ENCODE measurements at places on chromosomes 13 and 19.

- no peak for DNase-seq
These were observed 43.2 kb downstream of the MLLT1 start for GRCh38 chr19:6236310-6237291.

DNA sequence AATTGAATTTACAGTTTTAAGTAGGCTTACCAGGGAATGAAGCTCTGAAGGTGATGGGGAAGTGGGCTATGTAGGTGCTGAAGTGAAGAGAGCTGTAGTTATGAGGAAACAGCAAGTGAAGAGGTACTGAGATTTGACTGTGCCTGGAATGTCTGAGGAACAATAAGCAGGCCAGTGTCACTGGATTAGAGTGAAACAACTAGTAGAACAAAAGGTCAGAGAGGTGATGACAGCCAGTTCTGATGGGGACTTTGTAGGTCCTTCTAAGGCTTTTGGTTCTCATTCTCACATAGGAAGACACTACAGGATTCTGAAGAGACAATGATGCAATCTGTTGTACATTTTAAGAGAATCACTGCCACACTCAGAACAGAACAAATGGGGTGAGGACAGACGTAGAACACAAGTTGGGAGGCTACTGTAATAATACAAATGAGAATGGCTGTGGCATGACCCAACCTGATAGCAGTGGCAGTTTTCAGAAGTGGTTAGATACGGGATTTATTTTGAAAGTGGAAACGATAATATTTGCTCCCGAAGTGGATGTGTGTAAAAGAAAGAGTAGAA is 130.8 kb downstream of the MYCBP2 start:
- no peak for DNase-seq

- no peak for DNase-seq
These were observed 13.7 kb downstream of the GAS6 start for GRCh38 chr13:113849981-113850721.

DNA sequence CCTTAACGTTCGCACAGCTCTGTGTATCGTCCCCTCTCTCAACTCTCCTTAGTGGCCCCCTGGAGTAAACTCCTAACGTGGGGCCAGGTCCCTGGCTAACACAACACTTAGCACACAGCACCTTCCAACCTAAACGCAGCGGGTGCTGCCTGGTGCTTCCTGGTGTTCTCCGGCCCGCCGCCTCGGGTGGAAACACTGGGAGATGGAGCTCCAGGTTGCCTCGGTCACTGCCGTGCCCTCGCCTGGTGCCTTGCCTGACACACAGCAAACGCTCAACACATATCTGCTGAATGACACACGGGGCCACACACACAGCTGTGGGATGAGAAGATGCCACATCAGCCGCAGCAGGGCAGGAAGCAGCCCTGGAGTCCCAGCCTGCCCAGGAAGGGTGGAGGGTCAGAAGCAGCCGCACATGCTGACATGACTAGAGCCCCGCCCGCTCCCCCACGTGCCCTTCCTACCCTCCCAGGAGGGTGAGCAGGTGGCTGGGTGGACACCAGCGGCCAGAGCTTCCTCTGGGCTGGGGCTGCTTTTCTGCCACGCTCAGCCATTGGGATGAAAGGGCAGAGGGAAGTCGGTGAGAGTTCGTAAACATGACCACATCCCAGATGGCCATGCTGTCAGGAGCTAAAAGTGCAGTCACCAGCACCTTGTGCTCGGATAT is 6.6 kb downstream of the PEPD start:
- DNase-seq, result no peak

DNA sequence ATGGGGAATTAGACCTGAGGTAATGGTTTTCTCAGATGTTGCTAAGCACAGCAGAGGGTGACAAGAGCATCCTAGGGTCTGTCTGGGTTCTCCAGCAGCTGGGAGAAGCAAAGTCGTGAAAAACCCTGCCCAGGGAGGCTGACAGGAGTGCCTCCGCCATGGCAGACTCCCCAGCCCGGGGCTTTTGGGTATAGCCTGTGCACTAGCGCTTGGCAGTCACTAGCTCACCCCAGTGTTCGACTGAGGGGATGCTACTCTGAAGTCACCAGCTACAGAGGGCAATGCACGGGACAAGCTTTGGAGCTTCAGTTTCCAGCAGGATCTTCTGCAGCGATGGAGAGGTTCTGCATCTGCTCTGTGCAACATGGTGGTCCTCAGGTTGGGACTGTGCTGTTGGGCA is 87.5 kb downstream of the ING1 start:
- no peak for DNase-seq

DNA sequence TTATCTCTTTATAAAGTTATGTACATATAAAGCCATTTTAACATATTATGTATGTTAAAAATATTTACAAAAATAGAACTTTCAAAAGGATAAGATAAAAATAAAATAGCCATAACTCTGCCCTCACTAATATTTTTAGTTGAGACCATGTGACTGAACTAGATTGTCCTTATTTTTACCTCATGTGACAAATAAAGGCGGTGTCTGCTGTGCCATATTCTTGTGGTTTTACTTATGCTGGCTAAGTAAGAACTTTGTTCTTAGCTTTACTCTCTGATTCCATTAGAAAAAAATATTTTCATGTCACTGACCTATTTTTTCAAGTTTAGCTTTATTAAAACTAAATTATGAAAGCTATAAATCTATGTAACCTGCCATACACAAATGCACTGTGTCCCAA is 135.6 kb upstream of the TSC22D1 start:
- no peak for DNase-seq

DNA sequence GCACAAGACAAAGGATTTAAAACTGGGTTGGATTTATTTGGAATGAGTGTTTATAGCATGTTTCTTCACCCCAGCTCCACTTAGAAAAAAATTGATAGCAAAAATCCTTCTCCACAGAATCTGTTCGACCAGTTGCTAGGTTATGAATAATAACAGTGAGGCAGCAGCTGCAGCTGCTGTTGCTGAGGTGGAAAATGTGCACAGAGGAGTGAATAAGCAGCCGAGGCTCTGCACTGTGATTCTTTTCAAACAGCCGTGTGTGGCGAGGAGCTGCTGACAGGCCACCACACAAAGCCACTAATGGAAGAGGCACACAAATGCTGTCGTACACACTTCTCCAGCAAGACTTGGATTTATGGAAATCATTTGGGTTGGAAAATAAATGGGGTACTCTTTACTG is 6.4 kb upstream of the RASL11A start:
- DNase-seq, result no peak

- DNase-seq, result no peak
These were observed 66.6 kb upstream of the C1QTNF9B start for GRCh38 chr13:23963947-23964346.

DNA sequence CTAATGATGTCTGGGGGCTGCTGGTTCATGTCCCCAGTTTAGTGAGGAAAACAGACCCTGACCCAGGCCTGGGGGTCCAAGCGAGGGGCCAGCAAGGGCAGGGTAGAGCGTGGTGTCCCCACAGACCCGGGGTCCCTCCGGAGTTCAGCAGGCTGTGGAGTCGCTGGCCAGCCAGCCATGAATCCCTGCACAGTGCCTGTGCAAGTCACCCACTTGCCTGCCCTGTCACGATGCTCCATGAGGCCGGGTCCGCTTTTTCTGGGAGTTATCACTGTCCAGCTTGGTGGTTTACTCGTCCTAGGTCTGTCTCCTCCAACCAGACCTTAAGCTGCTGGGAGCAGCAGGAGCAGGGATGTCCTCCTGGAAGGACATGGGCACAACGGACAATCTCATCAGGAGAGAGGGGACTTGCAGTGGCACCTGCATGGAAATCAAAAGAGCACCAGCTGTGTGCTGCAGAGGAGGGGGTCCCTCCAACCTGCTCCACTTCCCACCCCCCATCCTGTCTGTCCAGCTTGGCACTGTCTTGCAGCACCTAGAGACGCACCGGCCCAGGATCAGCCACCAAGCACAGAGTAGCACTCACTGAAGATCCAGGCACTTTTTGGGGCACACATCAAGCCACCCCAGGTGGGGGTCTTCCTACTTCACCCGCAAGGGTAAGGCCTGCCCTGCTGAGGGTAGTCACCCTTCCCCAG is 121.8 kb downstream of the URI1 start:
- DNase-seq, result no peak

DNA sequence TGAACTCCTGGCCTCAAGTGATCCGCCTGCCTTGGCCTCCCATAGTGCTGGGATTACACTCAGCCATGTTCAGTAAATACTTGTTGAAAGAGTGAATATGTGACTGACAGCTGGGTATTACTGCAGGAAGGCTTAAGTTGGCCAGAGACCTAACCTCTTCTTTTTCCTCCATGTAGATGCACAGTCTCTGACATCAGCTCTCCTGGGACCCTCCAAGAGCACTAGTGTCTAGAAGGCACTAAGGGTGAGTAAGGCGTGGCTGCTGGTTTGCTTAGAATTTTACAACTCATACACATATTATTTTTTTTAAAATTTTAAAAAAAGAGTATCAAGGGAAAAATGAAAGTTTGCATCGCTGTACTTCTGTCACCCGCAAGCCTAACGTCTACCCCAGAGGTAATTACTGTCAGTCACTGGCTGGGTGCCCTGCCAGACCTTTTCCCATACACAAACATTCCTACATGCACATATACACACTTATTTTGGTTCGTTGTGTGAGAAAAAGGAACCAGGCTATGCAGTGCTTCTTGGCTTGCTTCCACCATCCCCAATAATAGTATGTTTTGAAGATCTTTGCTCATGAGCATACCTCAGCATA is 122.0 kb downstream of the SIPA1L3 start:
- DNase-seq, result no peak

DNA sequence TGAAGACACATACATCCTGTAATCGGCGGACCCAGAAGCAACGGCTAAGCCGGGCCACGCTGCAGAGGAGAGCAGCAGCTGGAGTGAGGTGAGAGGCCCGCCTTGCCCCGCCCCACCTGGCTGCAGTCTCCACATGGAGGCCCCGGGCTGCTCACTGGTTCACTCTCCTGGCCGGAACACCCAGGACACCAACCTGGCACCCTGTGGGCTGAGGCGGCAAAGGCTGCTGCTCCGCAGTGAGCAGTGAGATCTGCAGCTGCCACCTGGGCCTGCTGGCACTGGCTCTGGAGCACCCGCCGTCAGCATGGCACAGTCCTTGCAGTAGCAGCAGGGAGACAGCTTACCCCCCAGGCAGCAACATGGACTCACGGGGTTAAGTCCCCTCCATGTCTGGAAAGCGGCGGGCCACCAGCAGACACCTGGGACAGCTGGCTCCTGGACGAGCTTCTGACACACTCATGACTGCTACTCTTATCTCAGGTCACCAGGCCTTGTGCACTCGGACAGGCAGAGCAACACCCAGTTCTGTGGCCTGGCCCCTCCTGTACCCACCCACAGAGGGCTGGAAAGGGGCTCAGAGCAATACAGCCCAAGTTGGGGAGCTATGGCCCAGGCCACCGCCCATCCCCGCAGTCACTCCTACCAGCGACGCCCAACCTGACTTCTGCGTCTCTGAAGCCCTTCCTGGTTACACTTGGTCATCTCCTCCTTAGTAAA is 13.2 kb upstream of the KPTN start:
- no peak for DNase-seq

DNA sequence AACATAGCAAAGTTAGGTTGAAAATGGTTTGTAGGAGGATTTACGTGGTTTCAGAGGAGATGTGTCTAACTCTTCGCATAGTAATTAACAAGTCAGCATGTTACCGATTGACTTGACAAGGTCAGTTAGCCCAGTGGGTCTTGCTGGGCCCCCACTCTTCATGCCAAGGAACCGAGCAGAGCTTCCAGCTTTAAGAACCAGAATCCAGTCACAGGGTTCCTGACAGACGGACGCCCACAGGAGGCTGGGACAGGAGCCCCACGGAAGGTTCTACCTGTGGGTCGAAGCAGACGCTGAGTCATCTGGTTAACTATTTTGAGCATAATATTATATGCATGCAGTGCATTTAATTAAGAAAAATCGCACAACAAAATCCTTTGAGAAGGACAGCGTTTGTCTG is 3.5 kb downstream of the TMEM255B start:
- DNase-seq, result no peak

GRCh38 chr19:2251106-2252054 is 2.3 kb downstream of the AMH start:
- no peak for DNase-seq

GRCh38 chr13:85693889-85694511 is 105.2 kb downstream of the SLITRK6 start:
- no peak for DNase-seq

- DNase-seq, result no peak
These were observed 18.1 kb downstream of the DDX39A start for GRCh38 chr19:14400951-14401431.

DNA sequence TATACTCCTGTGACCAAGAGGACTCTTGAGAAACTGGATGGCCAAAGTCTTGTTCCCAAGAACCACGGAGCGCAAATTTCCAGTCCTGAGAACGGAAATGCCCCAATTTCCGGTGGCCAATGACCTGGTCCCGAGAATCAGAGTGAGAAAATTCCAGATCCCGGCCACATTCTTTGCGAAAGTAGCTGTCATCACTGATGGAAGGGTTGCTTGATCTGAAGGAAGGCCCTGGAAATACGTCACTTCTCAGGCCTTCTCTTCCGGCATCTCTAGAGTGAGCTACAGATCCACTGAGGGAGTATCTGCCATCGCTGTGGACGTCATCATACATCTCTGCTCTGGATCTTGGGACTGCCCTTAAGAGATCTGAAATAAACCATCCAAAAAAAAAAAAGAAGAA is 7.5 kb downstream of the SUGP2 start:
- DNase-seq, result no peak

DNA sequence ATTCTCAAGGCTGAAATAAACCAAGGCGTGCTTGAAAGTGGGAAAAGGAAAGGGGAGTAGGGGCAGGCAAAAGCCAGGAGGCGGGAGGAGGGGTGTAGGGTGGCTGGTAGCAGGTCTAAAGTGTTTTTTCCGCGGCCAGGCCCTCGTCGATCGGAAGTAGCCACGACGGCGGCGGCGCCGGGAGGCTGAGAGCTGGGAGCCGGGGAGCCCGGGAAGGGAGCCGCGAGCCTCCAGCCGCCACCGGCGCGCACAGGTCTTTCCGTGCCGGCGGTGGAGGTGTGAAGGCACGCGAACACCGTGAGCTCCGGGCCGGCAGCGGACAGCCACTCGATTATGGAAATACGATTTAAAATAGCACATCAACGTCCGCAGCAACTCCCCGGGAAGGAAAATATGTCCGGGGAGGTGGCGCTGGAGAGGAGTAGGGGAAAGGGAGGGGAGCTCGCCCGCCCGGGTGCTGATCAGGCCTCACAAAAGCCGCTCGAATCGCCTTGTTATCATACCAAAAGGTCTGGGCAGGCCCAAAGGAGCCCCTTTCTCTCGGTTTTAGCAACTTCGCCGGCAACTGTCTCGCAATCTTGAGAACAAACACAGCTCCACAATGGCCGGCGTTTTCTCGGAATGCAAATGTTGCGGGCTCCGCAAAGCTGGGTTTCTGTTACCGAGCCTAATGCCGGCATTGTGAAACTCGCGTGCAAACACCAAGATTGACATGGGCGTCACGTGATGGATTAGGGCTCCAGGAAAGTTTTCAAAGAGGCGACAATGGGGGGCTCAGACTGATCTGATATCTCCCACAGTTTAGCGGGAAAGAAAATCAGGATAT is 2.9 kb upstream of the PCDH8 start:
- no peak for DNase-seq
